ENCODE measurements at places on chromosomes 11 and 22.

DNA sequence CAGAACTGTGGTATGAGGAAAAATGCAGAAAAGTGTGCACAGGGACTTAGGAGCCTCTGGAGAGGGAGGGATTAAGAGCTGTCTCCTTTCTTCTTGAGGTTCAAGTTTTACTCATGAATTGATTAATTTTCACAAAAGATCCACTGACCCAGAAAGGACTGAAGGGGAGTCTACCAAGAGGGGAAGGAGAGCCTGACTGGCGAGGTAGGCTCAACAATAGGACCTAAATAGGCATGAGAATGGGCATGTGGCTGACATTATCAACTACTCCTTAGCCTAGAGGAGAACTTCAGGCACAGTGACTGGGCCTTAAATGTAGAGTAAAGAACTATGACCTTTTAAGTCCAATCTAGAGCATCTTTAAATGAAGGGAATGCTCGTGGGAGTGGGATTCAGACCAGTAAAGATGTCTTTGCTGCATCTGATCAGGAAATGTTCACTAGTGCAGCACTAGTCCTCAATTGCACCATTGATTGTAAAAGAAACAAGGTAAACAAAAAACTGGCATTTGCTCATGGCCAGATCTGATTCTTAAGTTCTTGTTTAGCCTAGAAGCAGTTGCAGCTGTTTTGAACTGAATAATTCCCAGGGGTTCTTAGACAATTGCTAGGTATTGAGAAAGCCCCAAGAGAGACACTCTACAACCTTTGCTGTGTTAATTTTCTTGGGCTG, 135.6 kb downstream of the RAB38 start:
- DNase-seq: peak; percentile 69

- no peak for DNase-seq
Observed at GRCh38 chr11:10627816-10628215, 59.4 kb upstream of the LYVE1 start.

GRCh38 chr22:29316141-29316828, 788 bp upstream of the RASL10A start:
- DNase-seq: no peak

- no peak for DNase-seq
Observed at GRCh38 chr11:85310479-85310878, 316.7 kb downstream of the DLG2 start.

Data from NCI-H1436 treated with DMSO at 0.1 percent for 48 hours (cell line).